Activated CD4-positive, alpha-beta memory T cell treated with anti-CD3 and anti-CD28 coated beads, Interleukin-2, amount 10 ng/mL, durations not matched to agents 7 days and 5 days (primary cell): ENCODE measurements at places on chromosomes 5 and 9.
A peak's percentile ranks its signal among the peaks of the same experiment; 100 is the strongest.

DNA sequence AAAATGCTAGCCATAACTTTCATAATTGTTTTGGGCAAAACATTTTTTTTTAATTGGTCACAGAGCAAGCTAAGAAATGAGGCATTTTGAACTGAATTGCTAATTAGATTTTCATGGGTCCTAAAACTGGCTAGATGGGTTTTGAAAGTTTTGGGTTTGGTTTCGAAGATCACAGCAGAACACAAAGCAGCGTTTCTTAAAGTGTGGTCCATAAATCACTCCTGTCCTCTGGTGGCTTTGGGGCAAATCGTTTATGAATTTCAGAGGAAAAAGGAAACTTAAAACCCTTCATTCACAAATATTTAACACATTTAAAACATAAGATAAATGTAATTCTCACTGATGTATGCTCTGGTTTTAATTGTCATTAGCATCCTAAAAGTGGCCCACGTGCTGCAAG lies 503.7 kb downstream of the SPATA31D1 start:
- DNase-seq: no peak
- no peaks in the 10 kb centered on the region for H3K4me1 ChIP-seq
- H3K36me3 ChIP-seq: no peaks in the 10 kb centered on the region
- H3K27ac ChIP-seq: no peak overlapping the region

DNA sequence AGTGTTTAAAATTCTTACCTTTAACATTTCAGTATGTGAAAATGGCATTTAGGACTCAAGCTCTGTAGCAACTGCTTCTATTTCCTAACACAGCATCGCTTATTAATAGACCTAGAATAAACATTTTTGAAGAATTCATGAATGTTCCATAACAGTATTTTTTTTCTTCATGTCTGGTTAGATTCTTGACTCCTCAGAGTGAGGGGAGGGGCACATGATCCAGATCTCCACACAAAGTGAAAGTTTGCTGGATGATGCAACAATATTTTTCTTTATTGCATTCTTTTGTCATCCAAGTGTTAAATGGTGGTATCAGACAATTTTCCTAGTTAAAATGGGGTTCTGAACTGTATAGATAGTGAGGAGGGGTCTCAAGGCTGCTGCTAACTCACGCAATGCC lies 130.8 kb upstream of the MAN2A1 start:
- H3K4me3 ChIP-seq: no peak overlapping the region
- no peaks in the 10 kb centered on the region for H3K36me3 ChIP-seq
- no peak for DNase-seq
- H3K27me3 ChIP-seq: no peaks in the 10 kb centered on the region
- H3K4me1 ChIP-seq: peaks cover 3% of the 10 kb centered on the region
- H3K27ac ChIP-seq: no peak overlapping the region

DNA sequence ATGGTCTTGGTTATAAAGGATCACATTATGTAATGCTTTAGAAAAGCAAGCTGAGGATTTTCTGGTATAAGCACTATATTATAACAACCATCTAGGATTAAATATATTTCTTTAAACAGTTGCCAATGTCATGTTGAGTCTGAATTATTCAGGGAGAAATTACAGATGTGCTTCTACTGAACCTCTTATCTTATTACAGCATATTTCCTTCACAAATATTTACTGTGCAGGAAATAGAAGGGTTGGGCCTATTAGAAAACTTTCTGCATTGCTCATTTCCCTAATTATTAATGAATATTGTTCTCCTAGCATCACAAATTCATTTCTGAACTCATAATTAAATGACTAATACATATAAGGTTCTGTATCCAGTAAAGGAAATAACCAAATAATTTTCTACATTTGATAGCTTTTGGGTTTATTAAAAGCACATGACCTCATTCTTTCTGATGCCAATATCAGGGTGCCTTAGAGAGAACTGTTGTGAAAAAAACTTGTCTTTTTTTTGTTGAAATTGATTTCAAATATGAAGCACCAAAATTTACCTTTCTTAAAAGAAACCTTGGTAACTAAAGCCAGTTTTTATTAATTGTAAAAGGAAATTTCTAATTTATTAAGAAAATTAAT lies 476.8 kb upstream of the PTGER4 start:
- peaks cover 14% of the 10 kb centered on the region for H3K4me1 ChIP-seq
- no peaks in the 10 kb centered on the region for H3K27me3 ChIP-seq
- H3K27ac ChIP-seq: no peak overlapping the region
- peaks cover 5% of the 10 kb centered on the region for H3K36me3 ChIP-seq
- H3K4me3 ChIP-seq: no peak overlapping the region

DNA sequence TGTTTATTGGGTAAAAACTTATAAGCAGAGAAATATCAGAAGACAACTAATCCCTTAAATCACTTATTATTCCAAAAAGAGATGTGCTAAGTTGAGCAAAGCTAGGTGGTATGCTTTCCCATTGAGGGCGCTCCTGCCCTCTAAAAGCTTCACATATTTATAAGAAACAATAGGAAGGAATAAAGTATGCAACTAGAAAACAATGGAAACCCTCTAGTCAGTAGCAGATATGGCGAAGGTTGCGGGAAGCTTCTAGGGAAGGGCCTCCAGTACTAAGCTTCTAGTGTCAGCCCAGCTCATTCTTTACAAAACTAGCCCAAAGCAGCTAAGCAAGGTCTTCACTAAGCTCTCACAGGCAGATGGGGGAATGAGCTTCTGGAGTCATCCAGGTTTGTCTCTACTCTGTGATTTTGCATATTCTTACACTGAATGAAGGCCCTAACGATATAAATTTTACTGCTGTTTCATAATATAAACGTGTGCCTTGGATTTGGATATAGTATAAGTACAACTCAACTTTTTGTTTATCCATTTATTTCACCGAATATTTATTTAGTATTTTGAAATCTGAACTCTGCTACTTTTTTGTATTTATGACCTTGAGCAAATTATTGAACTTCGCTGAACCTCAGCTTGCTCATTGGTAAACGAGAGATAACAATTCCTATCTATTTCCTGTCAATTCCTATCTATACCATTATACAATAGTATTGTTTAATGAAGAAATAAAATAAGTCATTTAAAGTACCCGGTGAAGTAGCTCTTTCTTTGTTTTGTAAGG lies 571.4 kb downstream of the ELAVL2 start:
- H3K27ac ChIP-seq: no peak overlapping the region
- H3K4me1 ChIP-seq: no peaks in the 10 kb centered on the region
- no peak overlapping the region for H3K4me3 ChIP-seq
- no peaks in the 10 kb centered on the region for H3K27me3 ChIP-seq
- DNase-seq: no peak

- H3K4me1 ChIP-seq: peaks cover 16% of the 10 kb centered on the region
- no peaks in the 10 kb centered on the region for H3K36me3 ChIP-seq
- H3K4me3 ChIP-seq: peak overlapping the region; percentile 33
- no peak overlapping the region for H3K27ac ChIP-seq
Measured at GRCh38 chr5:61277190-61277589, 54.9 kb upstream of the ZSWIM6 start.

GRCh38 chr9:82665324-82665723 lies 397.6 kb downstream of the RASEF start:
- H3K27ac ChIP-seq: no peak overlapping the region
- no peak overlapping the region for H3K4me3 ChIP-seq
- no peak for DNase-seq
- H3K27me3 ChIP-seq: no peaks in the 10 kb centered on the region
- no peaks in the 10 kb centered on the region for H3K36me3 ChIP-seq
- no peaks in the 10 kb centered on the region for H3K4me1 ChIP-seq

GRCh38 chr9:87610200-87611155 lies 112.8 kb downstream of the DAPK1 start:
- H3K36me3 ChIP-seq: no peaks in the 10 kb centered on the region
- no peak for DNase-seq
- peaks cover under 1% of the 10 kb centered on the region for H3K27me3 ChIP-seq
- H3K27ac ChIP-seq: no peak overlapping the region

DNA sequence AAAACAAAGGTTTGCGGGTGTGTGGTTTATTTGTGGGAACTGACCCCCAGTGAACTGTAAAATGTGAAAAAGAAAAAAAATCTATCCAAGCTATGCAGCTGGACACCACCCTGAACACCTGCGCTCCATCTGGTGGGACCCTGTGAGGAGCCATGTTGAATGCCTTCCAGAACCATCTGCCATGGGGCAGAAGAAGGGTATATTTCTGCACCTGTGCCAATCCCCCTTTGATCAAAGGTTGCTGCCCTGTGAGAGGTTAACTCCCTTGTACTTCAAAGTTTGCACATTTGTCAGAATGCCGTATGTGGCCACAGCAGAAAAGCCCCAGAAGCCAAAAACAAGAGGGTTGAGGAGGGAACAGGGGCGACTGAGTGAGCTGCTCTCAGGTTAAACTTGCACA lies 148.5 kb upstream of the ALDH1B1 start:
- no peak overlapping the region for H3K27ac ChIP-seq
- peaks cover 2% of the 10 kb centered on the region for H3K27me3 ChIP-seq
- no peak overlapping the region for H3K4me3 ChIP-seq
- DNase-seq: no peak
- H3K4me1 ChIP-seq: no peaks in the 10 kb centered on the region

GRCh38 chr9:32707326-32707725 lies 71.9 kb upstream of the TAF1L start:
- H3K4me3 ChIP-seq: no peak overlapping the region
- no peaks in the 10 kb centered on the region for H3K36me3 ChIP-seq
- H3K4me1 ChIP-seq: no peaks in the 10 kb centered on the region
- DNase-seq: no peak
- no peak overlapping the region for H3K27ac ChIP-seq

GRCh38 chr5:14424011-14424685 lies 157.4 kb upstream of the OTULINL start:
- no peak for DNase-seq
- H3K4me3 ChIP-seq: no peak overlapping the region
- peaks cover 12% of the 10 kb centered on the region for H3K4me1 ChIP-seq
- H3K27ac ChIP-seq: no peak overlapping the region

GRCh38 chr5:18772475-18772874 lies 1138.2 kb downstream of the TAF11L14 start:
- peaks cover 2% of the 10 kb centered on the region for H3K4me1 ChIP-seq
- H3K4me3 ChIP-seq: no peak overlapping the region
- no peak for DNase-seq
- H3K27me3 ChIP-seq: peaks cover 11% of the 10 kb centered on the region

GRCh38 chr5:172003746-172004145 lies 2.7 kb downstream of the FBXW11 start:
- no peaks in the 10 kb centered on the region for H3K27me3 ChIP-seq
- no peak overlapping the region for H3K4me3 ChIP-seq
- H3K36me3 ChIP-seq: peaks cover 22% of the 10 kb centered on the region
- no peak for DNase-seq
- no peak overlapping the region for H3K27ac ChIP-seq

DNA sequence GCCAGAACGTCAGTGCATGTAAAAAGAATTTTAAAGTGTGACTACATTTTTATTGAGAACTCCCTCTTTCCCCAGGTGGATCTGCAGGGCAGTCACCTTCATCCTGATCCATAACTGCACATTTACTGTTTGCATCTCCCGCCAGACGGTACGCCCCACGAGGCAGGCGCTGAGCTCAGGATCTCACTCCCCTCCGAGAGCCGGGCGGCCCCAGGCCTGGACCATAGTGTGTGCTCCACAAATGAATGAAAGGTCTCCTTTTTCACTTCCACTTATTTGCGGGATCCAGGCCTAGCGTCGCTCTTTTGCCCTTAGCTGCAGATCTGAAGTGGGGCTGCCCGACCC lies 378 bp downstream of the DROSHA start:
- no peak for DNase-seq
- H3K27me3 ChIP-seq: no peaks in the 10 kb centered on the region
- H3K4me3 ChIP-seq: peak overlapping the region; percentile 88
- H3K4me1 ChIP-seq: peaks cover 52% of the 10 kb centered on the region
- peak overlapping the region; percentile 90 for H3K27ac ChIP-seq
- peaks cover 59% of the 10 kb centered on the region for H3K36me3 ChIP-seq

DNA sequence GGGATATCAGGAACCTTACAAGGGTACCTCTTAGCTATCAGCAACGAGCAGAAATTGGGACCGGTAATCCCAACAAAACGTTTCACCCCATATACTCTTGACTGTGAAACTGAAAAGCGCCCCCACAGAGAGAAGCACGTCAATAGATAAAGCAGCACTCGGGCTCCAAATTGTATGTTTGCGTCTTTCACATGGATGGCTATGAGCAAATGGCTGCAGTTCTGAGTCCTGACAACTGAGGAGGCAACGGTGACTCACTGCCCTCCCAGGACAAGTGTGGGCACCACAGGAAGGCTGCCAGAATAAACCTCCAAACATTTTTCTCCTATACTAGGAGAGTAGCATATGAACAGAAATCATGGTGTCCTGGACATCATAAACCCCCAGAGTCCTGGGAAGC lies 36.6 kb downstream of the SEMA4D start:
- DNase-seq: no peak
- peaks cover 79% of the 10 kb centered on the region for H3K36me3 ChIP-seq
- no peaks in the 10 kb centered on the region for H3K27me3 ChIP-seq
- no peak overlapping the region for H3K27ac ChIP-seq
- no peak overlapping the region for H3K4me3 ChIP-seq

- H3K27me3 ChIP-seq: peaks cover 3% of the 10 kb centered on the region
- no peak for DNase-seq
- no peaks in the 10 kb centered on the region for H3K4me1 ChIP-seq
- H3K4me3 ChIP-seq: no peak overlapping the region
Measured at GRCh38 chr9:26811106-26811505, 81.5 kb downstream of the CAAP1 start.

- H3K27me3 ChIP-seq: no peaks in the 10 kb centered on the region
- peak; percentile 25 for DNase-seq
- no peak overlapping the region for H3K27ac ChIP-seq
- peaks cover 19% of the 10 kb centered on the region for H3K4me1 ChIP-seq
Measured at GRCh38 chr5:79702606-79703380, 13.2 kb downstream of the CMYA5 start.

GRCh38 chr9:37410969-37411785 lies 11.3 kb upstream of the GRHPR start:
- DNase-seq: peak; percentile 30
- H3K27ac ChIP-seq: no peak overlapping the region
- H3K4me1 ChIP-seq: peaks cover 39% of the 10 kb centered on the region

DNA sequence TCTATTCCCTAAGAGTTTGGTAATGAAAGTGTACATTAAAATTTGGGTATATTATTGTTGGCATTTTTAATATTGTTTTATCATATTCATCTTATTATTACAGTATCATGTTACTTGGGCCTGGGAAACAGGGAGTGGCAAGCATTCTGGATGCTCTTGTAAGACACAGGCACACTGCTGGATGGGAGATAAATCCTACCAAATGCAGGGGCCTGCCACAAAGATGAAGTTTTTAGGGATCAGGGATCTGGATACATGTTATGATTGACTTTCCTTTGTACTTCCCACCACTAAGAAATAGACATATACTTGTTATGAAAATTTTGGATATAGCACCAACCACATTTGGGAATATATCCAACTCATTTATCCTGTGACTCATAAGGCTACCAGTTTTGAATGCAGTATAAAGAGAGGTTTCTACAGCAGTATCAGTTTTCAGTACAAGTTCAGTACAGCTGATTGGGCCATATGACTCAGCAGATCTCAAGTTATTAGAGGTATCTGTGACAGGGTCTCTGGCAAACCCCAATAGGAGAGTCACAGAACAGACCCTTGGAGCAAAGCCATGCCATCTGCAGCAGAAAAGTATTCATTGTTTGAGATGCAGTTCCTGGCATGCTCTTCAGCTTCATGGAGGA lies 360.1 kb downstream of the DMAC1 start:
- H3K4me3 ChIP-seq: no peak overlapping the region
- no peak overlapping the region for H3K27ac ChIP-seq
- H3K36me3 ChIP-seq: no peaks in the 10 kb centered on the region
- peaks cover 2% of the 10 kb centered on the region for H3K27me3 ChIP-seq

GRCh38 chr5:2103940-2104339 lies 221.2 kb upstream of the IRX4 start:
- no peaks in the 10 kb centered on the region for H3K27me3 ChIP-seq
- no peaks in the 10 kb centered on the region for H3K36me3 ChIP-seq
- H3K27ac ChIP-seq: no peak overlapping the region
- no peaks in the 10 kb centered on the region for H3K4me1 ChIP-seq
- H3K4me3 ChIP-seq: no peak overlapping the region
- DNase-seq: no peak
